ENCODE measurements at places on chromosomes 7 and 10.
A peak's percentile ranks its signal among the peaks of the same experiment; 100 is the strongest.

DNA sequence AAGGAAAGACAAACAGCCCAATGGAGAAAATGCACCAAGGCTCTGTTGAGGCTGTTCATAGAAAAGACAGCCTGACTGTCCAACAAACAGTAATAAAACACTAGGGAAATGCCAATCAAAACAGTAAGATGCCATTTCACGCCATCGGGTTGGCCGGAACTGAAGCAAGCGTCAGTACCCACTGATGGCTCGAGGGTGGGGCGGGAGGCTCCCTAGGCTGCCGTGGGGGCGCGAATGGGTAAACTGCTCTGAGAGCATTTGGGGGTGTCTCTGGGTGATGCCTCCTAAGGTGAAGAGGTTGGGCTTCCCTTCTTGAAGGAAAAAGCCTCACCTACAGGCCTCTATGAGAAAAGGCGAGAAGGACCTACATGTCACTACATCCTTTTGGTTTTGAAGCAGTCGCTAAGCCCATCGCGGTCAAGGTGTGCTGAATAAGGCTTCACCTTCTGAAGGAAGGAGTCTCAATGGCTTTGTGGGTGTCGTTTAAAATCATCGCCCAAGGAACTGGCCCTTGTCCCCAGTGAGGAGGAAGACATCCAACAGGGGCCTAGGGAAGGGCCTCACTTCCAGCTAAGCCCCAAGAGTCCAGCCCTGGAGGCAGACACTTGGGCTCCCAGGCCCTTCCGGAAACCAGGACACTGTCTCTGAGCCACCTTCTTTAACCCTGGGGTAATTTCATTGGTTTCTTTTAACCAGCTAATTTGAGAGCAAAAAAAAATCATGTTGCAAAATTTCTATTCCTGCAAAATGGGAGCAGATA, 98.5 kb upstream of the PPP2R2D start:
- no peak for DNase-seq

GRCh38 chr10:6173203-6173602, 29.5 kb upstream of the PFKFB3 start:
- no peak for DNase-seq

DNA sequence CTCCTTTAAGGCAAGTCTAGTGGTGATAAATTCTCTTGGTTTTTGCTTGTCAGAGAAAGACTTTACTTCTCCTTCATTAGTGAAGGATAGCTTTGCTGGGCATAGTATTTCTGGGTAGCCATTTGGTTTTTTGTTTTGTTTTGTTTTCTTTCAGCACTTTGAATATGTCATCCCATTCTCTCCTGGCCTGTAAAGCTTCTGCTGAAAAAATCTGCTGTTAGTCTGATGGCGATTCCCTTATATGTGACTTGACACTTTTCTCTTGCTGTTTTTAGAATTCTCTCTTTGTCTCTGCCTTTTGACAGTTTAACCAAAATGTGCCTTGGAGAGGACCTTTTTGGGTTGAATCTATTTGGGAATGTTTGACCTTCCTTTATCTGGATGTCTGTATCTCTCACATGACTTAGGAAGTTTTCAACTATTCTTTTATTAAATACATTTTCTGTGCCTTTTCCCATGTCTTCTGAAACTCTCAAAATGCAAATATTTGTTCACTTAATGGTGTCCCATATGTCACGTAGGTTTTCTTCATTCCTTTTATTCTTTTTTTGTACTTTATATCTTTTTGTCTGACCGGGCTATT, 14.7 kb downstream of the TAS2R40 start:
- DNase-seq = no peak

- peak; percentile 97 for DNase-seq
Measured at GRCh38 chr7:100087055-100087750, 1.6 kb upstream of the COPS6 start.

- DNase-seq = no peak
Measured at GRCh38 chr7:15753887-15754579, 67.5 kb upstream of the MEOX2 start.

DNA sequence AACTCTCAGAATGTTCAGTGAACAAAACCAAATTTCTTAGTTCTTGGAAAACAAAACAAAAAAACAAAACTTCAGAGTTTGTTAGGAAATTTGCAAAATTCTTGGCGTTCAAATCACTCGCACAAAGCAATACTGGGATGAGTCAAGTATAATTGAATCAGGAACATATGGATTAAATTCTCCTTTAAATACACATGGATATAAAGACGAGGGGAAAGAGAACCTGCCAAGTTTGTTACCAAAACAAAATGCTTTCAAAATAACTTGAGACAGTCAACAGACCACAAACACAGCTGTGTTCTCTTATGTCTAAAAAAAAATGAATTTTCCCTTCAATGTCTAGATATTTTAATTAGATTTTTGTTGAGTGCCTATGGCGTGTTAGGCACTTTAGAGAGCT, 93.5 kb upstream of the MPP7 start:
- DNase-seq = no peak

GRCh38 chr7:130734815-130735716, 1.1 kb upstream of the KLF14 start:
- DNase-seq = no peak

DNA sequence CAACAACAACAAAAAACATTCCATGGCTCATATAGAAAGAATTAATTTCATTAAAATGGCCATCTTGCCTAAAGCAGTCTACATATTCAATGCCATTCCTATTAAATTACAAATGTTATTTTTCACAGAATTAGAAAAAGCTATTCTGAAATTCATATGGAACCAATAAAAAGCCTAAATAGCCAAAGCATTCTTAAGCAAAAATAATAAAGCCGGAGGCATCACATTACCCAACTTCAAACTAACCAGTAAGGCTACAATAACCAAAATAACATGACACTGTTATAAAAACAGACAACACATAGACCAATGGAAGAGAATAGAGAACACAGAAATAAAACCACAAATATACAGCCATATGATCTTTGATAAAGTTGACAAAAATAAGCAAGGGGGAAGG, 330.4 kb downstream of the KIF20B start:
- peak; percentile 32 for DNase-seq

GRCh38 chr7:43141091-43141490, 28.6 kb downstream of the HECW1 start:
- no peak for DNase-seq

GRCh38 chr7:28442540-28443420, 30.5 kb downstream of the CREB5 start:
- DNase-seq = no peak

- no peak for DNase-seq
Measured at GRCh38 chr7:106563466-106564150, 97.3 kb downstream of the CCDC71L start.

GRCh38 chr10:97738616-97739015, 1.7 kb downstream of the ZFYVE27 start:
- DNase-seq = no peak

DNA sequence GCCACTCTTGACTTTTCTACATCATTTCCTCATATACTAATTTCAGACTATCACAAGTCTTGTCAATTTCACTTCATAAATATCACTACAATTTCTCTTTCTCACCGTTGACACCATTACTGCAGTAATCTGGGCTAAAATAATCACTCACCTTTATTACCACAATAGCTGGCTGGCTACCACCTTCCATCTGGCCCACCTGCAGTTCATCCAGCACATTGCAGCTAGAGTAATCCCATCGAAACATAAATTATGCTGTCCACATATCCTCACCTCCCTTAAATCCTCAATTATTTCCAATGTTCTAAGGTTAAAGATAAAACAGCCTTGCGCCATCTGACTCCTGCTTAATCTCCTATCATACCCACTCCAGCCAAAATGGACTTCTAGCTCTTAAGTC, 16.0 kb downstream of the DGKB start:
- no peak for DNase-seq

GRCh38 chr10:70774810-70775678, 10.1 kb downstream of the TBATA start:
- DNase-seq = no peak

DNA sequence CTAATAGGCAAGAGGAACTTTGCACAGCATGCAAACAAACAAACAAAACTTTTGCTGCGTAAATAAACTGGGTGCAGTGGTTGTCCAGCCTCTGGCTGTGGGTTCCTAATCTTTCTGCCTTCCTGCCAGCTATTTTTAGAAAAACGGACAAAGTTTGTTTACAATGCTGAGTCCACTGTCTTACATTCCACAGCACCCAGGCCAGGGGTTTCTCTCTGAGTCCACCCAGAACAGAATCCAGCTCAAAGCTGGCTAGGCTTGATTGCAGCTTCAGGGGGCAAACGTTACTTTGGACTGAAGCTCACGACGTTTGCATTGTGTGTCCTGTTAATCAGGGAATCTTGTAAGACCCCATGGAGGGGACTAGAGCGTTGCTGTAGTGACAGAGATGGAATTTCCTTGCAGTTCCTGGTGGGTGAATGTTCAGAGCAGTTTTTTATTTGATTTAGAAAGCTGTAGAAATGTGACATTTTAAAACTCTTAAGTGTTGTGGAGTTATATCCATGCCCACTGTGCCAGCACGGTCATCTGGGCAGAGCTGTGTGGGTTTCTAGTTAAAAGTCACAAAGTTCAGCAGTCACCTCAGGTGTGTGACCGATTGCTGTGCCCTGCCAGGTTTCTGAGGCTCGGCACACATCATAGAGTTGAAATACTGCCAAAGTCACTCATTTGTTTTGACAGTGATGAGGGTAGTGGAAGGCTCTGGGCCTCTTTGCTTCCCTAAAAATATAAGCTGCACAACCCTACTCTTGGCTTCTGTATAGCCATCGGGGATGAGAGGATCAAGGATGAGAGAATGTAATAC, 247.0 kb downstream of the STK31 start:
- DNase-seq = no peak

DNA sequence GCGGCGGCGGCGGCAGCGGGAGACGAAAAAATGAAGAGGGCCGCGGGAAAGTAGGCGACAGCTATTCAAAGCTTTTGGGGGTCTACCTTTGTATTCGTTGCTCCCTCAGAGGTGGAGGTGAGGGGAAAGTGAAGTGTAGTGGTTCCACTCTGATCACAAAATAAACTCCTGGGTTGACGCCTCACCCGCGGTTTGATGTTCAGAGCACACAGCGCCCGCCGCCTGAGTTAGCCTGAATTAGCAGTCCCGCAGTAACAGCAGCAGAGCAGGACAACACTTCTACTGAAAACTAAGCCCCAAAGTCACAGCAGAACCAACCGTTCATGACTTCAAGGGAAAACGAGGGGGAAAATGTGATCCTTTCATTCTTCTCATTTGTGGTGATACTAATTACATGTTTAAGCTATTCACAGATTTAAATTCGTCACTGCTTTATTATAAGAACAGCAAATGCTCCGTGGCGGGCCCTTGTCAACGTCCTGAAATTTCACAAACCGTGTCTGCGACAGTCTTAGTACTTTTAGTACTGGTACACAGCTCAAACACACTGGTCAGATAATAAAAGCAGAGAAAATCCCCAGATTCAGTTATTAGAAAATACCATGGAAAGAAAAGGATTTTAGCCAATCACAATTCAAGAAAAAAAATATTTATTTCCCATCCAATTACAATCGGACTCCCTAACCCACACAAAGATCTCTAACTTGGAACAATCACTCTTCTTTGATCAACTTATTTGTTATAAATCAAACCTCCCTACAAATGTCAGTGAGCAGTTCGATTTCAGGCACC, 563 bp upstream of the JMJD1C start:
- no peak for DNase-seq

- DNase-seq = no peak
Measured at GRCh38 chr7:138127996-138128395, 51.7 kb downstream of the AKR1D1 start.

GRCh38 chr7:42934291-42934690, 2.1 kb downstream of the MRPL32 start:
- no peak for DNase-seq

- DNase-seq = no peak
Measured at GRCh38 chr10:124731551-124731950, 12.6 kb downstream of the FAM53B start.

DNA sequence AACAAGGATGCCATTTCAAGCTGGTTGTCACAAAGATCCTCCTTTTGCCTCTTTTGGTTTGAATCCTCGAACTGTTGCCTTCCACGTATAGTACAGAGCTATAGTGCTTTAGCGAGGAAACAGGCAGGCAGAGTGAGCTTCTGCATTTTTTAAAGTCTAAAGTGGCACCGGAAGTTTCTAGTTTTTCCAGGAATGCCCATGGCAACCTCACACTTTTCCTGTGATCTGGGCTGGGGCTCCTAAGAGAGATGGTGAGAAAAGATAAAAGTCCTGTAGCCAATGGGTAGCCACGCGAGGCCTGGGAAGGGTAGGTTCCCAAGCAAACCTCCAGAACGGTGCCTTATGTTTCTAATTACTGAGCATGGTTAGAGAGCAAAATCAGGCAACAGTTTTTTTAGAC, 76.7 kb downstream of the CALD1 start:
- no peak for DNase-seq

DNA sequence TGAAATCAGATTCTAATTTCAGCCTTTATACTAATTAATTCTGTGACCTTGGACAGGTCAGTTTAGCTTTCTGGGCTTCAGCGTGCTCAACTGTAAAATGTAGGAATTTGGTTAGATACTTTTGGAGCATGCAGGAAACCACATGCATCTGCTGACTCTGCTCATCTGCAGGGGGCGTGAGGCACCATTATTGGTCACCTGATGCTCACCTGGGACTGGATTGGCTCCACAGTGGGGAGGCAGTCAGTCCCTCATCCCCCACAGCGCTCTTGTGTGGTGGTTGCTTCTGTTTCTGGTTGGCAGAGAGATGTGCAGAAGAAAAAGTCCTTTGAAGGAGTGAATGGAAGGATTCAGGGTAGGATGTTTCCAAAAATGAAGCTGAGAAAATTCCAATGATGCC, 150.9 kb upstream of the MTPN start:
- DNase-seq = no peak

DNA sequence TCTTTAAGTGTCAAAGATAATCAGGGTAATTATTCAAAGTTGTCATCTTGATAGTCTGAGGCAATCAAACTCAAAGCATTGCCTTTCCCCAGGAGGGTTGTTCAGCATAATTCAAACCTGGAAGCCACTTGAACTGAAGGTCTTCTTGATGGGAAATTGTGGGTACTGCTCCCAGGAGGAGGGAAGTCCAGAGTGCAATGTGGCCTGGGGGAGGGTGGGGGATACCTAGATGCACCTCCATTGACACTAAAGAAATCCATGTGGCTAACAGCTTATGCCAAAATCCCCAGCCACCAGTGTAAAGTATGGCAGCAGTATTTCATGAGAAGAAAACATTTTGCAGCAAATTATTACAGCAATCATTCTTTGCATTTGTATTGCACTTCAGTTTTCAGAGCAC, 114.9 kb downstream of the STRA8 start:
- no peak for DNase-seq

DNA sequence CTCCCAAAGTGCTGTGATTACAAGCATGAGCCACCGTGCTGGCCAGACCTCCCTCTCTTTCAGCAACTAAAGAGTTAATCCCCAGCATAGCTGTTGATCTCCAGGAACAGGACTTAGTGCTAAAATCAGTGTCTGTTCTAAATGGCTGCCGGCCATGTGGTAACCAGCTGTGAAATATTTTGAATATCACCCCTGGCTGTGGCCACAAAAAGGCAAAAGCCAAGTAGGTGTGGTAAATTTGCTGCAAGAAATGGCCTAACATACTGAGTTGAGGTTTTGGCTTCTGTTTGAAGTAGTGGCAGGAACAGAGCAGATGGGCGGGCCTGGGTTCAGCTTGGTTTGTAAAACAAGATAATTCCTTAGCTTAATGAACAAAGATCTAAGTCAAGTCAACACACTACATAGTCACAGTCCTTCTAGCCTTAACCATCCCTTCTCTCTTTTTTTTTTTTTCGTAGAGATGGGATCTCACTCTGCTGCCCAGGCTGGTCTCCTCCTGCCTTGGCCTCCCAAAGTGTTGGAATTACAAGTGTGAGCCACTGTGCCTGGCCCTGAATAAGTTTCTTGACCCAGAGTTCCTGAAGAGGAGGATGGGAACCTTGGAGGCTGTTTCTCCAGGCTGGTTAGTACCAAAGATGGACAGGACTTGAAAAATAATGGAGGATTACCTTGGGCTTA, 22.7 kb upstream of the AGFG2 start:
- peak; percentile 78 for DNase-seq

- DNase-seq = no peak
Measured at GRCh38 chr10:49749556-49750491, 12.3 kb downstream of the OGDHL start.

Measured in BJ (cell line).